ENCODE measurements at places on chromosomes 1 and 21. TPM values are rescaled to one million over a fixed set of nuclear protein-coding genes. Genes with fewer than 3 reads are reported as not detected.

DMRTA2 gene
- polyA plus RNA-seq = not detected

GJA9 gene
- polyA plus RNA-seq = not detected

OLFM3 gene
- polyA plus RNA-seq = not detected

TSACC gene
- not detected for polyA plus RNA-seq

CRYAA gene
- polyA plus RNA-seq = not detected

DNA sequence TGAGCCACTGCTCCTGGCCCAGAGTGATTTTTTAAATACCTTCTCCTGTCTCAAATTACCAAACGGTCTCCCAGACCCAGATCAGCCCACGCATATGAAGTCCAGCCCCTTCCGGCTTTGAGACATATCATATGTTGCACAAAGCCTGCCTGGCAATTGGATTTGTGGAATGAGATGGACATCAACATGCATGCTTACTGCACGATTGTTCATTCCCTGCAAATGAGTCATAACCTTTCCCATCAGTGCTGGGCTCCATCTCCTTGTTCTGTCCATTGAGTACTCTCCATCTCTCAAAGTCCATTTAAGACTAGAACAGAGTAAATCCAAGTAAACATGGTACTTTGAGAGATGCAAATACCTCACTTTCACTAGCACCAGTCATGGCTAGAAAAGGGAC is 612.2 kb upstream of the USP24 start:
- DNase-seq = no peak

GRCh38 chr1:215114154-215114933 is 31.8 kb downstream of the KCNK2 start:
- DNase-seq = no peak

- no peak for DNase-seq
Observed at GRCh38 chr1:110248746-110249145, 38.6 kb downstream of the KCNC4 start.

- no peak for DNase-seq
Observed at GRCh38 chr1:47805921-47806361, 191.2 kb downstream of the TRABD2B start.

DNA sequence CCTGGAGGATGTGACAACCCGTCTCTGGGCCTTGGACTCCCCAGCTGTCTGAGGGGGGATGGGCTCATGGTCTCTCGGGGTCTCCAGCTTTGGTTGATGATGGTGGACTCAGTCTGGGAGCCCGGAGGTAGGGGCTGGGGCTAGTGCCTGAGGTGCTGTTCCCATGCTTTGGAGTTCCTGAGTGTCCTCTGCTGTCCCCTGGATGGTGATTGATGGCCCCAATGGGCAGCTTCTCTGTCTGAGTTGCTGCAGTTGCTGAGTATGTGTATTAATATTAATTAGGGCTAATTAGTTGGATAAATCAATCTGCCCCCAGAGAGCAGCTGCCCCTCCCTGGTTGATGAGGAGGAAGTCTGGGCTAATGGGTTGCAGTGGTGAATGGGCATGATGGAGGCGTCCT is 30.6 kb downstream of the FAAH start:
- no peak for DNase-seq

DNA sequence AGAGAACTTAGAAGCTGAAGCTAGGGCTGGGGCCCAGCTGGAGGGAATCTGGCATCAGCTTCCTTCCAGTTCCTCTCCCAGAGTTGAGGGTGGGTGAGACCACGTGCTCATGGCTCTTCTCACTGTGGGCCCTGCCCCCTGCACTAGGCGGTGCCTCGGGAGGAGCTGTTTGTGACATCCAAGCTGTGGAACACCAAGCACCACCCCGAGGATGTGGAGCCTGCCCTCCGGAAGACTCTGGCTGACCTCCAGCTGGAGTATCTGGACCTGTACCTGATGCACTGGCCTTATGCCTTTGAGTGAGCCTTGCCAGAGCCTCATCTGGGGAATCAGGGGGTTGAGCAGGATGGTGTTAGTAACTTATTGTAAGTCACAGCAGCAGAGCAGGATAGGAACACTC is 16.1 kb downstream of the AKR1A1 start:
- no peak for DNase-seq

GRCh38 chr1:216332462-216332861 is 90.8 kb downstream of the USH2A start:
- no peak for DNase-seq

DNA sequence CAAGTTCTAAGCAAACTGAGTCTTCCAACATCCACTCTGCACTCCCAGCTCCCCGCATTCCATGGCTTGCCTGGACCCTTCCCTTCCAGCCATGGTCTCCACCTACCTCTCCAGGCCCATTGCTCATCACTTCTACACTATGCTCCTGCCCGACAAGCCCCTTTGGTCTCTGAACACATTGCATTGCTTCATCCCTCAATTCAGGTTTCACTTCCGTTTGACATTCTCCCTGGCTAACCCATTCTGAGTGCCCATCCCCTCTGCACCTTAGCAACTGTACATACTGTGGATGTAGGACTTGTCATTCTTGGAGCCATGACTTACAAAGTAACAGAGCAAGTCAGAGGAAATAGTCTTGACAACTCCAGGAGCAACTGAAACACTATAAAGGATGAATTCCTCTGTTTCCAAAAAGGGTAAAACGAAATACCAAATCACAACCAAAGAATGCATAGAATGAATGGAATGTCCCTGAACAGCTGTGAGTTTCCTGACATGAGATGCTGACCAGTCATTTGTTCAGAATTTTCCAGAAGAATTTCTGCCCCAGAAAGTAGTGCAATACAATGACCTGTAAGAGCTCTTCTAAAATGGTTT is 66.7 kb downstream of the KCNJ6 start:
- no peak for DNase-seq

DNA sequence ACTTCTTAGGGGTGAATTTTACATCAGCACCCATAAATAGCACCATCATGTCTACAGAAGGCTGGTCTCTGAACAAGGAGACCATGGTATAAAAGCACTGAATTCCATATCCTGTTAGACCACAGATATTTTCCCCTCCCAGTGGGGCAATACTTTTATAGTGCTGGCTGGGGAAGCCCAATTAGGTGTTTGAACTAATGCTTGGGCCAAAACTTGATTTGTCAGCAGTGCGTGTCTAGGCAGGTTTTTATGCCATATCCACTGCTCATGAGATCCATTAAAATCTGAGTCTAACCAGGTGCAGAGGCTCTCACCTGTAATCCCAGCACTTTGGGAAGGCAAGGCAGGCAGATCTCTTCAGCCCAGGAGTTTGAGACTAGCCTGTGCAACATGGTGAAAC is 623.0 kb downstream of the NPHP4 start:
- no peak for DNase-seq

GRCh38 chr1:70438529-70438928 is 27.5 kb downstream of the CTH start:
- DNase-seq = no peak

- DNase-seq = no peak
Observed at GRCh38 chr1:208654241-208654640, 410.1 kb upstream of the PLXNA2 start.

DNA sequence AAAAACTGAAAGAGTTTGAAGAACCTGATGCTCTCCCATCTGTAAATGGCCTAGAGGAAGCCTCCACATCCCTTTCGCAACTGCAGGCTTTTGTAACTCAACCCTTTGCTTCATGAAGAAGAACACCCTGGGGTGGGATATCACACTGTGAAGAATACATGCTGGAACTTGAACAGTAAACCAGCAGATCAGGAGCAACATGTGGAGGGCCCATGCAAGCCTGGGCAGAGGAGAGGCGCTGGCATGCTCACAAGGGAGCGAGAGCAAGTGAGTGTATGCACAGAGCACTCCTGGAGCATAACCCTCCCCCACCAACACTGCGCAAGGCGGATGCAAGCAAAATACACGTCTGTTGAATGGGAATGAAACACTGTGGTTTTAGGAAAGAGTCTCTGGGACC is 24.6 kb upstream of the SPAG17 start:
- no peak for DNase-seq

- DNase-seq = no peak
Observed at GRCh38 chr1:114388432-114389003, 122.5 kb downstream of the TRIM33 start.

GRCh38 chr1:10074852-10075730 is 42.3 kb downstream of the UBE4B start:
- DNase-seq = no peak

GRCh38 chr1:2356401-2356800 is 35.0 kb downstream of the MORN1 start:
- no peak for DNase-seq

DNA sequence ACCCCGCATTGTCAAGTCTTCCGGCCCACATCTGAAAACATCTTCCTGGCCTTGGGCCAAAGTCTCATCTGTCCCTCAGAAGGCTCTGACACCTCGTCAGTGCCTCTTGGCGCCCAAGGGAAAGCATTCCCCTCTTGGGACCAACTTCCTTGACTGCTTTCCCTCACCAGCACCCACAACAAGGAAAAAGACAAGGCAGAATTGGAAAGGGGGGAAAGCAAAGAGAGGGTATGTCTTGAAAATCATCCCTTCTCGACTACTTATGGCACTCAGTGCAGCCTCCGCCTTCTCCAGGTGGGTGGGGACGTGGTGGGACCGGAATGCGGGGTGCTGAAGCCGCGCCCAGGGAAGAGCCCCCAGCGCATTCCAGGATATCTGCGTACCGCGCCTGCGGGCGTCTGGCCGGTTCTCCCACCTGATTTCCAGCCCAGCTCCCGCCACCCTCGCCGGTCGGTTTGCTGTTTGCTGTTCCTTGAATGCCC is 554 bp upstream of the SLC39A1 start:
- DNase-seq = no peak
